ENCODE measurements at places on chromosomes 2 and 18.

GRCh38 chr2:17133052-17133671 lies 385.1 kb downstream of the RAD51AP2 start:
- DNase-seq = no peak

DNA sequence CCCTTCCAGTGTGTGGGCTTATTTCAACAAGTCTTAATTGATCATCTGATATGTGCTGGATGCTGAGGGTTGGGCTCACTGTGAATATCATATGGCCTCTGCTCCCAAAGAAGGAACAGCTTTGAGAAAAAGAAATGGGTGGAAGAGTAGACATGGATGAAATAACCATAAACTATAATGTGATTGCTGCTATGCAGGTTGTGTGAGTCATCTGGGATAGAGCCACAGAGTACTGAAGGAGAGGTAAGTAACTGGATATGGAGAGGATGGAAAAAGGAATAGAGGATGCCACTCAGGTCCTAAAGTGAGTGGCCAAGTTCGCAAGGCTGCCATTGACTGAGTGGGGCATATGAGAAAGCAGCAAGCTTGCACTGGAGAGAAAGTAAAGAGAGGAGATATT lies 8.7 kb upstream of the DSG2 start:
- DNase-seq = no peak

DNA sequence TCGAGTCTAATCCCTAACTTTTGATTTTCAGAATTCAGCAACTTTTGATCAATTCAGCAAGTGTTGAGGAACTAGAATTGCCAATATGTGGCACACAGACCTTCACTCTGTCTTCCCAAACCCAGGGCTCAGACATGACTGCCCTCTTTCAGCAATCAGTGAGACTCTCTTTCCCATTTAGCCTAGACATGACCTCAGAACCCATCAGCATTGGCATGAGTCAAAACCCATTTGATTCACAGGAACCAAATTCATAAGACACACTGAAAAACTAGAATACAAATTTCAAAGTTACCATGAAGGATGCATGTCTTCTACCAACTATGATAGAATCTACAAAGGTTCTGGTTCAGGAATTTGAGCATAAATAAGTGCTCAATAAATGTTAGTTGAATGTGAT lies 113.6 kb upstream of the MAP3K20 start:
- DNase-seq = no peak

DNA sequence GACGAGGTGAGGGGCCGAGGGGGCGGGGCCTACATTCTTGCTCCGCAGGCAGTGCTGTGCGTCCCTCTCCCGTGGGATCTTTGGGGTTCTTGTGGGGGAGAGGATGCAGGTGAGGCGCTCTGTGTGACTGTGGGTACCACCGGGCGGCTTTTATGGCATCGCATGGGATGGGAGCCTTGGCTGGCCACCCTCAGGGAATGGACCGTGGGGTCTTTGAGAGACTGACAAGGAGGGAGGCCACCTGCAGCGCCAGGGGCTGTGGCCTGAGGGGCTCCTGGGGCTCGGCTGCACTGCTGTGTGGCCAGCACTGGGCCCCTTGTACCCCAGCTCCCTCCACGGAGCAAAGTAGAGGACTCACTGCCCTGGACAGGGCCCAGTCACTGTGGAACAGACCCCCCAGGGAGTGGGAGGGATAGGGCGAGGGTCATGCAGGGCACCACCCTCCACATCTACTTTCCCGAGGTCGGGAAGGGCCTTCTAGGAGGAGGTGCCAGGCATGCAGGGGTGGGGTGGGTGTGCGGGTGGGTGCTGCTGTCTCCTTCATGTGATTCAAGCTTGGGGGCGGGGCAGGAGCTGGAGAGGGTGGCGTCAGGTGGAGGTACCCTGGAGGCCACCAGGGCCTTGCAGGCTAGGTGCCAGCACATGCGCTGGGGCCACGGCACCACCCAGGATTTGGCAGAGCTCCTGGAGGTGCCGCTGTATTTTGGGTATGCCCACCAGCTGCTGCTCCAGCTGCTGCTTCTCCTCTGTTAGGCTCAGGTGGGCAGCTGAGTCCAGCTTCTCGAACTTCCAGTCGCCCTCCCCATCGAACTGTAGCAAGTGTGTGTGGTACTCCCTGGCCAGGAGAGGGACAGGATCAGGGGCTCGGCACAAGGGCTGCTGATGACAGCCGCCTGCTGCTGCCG lies 1072.4 kb downstream of the RPIA start:
- no peak for DNase-seq

DNA sequence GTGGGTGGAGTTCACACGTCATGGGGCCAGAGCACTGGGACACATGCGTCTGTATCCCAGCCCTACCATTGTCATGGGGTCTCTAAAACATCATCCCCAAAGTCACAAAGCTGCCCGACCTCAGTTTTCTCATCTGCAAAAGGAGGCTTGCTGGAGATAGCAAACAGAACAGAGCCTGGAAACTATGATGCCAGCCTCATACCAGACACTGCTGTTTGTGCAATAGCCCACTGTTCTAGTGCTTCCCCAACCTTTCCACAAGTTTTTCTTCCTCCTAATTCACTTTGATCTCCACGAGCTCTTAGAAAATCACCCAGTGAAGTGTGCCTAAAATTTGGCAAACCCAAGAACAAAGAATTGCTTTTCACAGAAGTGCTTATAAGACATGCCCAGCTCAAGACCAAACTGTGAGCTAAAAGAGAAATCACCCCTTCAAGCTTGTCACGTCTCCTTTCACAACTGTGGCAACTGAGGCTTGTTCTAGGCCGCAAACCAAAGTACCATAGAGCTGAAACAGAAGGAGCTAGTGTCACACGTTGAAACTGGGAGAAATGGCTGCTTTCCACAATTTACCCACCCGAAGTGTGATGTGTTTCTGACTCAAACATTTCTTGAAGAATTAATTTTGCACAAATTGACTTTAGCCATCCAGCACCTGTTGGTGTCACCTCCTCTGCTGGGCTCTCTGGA lies 162.7 kb upstream of the ID2 start:
- DNase-seq = no peak

GRCh38 chr18:7601936-7602335 lies 34.8 kb downstream of the PTPRM start:
- DNase-seq = no peak

- DNase-seq = no peak
These were observed 825.9 kb downstream of the TRIB2 start for GRCh38 chr2:13542642-13543041.

GRCh38 chr18:65487569-65487968 lies 263.2 kb upstream of the CDH7 start:
- no peak for DNase-seq

DNA sequence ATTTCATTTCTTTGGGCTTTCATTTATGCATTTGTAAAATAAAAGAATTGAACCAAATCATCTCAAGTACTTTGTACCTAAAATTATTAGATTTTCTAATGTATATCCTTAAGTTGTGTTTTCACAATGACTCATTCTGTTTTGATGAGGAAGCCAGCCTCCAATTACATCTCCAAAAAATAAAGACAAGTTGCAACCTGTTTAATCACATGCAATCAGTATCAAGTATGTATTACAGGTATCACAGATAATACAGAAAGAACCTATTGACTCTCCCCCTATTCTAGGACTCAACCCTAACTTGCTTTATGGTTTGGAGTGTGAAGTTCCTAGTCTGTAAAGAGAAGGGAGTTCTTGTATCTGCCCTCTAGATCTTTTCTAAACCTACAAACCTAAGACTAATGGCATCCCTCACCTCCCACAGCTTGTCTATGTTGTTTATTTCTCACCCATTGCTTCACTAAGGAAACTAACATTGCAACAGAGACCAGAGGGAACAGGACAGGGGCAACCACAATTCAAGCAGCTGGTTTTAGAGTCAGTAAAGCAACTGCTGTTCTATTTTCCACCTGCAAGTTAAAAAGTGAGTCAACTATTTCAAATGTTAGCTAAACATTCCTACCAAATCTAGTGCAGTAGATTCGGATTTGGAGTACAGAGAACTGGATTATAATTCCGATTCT lies 141.1 kb upstream of the ETAA1 start:
- no peak for DNase-seq

GRCh38 chr18:45871431-45872084 lies 46.1 kb downstream of the SIGLEC15 start:
- DNase-seq = no peak

- no peak for DNase-seq
These were observed 75.9 kb downstream of the DNMT3A start for GRCh38 chr2:25265802-25266201.

GRCh38 chr18:14971461-14972185 lies 223.7 kb downstream of the ANKRD30B start:
- no peak for DNase-seq
